RCC 7860 (cell line): ENCODE measurements at places on chromosomes 6 and 20.

GRCh38 chr6:17389274-17389847 is 4.0 kb upstream of the CAP2 start:
- no peak for DNase-seq

DNA sequence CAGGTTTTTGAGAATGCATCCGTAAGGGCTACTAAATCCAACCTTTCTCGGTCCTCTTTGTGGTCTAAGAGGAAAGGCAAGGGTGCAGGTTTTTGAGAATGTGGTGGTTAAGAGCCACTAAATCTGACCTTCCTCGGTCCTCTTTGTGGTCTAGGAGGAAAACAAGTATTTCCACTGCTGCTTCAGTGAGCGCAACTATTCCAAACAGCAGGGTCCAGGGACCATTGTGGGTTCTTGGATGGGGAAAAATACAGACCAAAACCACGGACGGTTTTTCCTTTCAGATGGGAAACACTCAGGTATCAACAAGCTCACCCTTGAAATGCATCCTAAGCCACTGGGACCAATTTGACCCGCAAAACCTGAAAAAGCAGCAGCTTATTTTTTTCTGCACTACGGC is 21.9 kb downstream of the BTBD9 start:
- DNase-seq: no peak

GRCh38 chr6:145891565-145891964 is 72.6 kb downstream of the SHPRH start:
- no peak for DNase-seq

GRCh38 chr6:116877743-116878142 is 701 bp downstream of the RFX6 start:
- DNase-seq: no peak

GRCh38 chr6:29737707-29738630 is 14.7 kb downstream of the HLA-F start:
- DNase-seq: peak; percentile 50

DNA sequence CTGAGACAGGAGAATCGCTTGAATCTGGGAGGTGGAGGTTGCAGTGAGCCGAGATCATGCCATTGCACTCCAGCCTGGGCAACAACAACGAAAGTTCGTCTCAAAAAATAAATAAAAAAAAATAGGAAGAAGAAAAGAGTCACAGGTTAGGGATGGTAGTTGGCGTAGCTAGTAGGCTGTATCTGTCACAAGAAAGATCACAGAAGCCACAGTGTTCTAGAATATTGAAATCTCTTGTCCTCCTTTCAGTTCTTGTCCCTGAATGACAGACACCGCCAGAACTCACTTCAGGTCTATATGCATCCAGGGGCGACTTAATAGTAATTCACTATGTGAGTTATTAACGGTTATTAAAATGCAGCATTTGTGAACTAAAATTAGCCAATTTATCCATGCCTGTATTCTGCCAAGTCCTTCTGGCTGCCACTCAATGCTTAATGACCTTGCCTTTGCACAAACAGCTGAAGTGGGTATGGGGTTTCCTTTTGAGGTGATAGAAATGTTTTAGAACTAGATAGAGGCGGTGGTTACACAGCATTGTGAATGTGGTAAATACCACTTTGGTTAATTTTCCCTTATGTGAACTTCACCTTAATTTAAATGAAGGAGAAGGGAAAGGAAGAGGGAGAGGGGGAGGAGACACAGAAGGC is 41.3 kb upstream of the ZMYND8 start:
- no peak for DNase-seq

DNA sequence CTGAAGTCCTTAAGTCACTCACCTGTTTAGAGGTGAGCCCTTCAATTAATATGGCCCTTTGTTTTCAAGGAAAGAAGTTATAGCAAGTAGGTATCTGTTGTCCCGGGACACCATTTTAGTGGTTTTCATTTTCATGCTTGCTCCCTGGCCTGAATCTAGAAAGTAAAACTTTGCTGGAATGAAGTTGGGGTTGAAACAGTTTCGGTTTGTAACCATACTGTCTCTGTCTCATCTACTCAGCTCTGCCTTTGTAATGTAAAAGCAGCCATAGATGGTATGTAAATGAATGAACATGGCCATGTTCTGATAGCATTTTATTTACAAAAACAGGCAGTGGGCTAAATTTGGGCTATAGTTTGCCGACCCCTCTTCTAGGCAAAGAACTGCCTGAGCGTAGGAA is 64.9 kb upstream of the GNRH2 start:
- no peak for DNase-seq

DNA sequence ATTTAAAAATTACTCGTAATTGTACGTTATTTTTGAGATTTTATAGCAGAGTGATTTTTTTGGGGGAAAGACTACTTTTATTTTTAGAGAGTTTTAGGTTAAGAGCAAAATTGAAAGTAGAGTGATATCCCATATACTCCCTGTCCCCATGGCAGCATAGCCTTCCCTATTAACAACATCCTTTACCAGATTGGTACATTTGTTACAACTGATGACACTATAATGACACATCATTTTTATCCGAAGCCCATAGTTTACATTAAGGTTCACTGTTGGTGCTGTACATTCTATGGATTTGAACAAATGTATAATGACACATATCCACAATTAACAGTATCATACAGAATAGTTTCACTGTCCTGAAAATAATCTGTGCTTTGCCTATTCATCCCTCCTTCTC is 1126.4 kb upstream of the CITED2 start:
- no peak for DNase-seq

GRCh38 chr6:118869350-118869749 is 24.6 kb upstream of the ASF1A start:
- no peak for DNase-seq

DNA sequence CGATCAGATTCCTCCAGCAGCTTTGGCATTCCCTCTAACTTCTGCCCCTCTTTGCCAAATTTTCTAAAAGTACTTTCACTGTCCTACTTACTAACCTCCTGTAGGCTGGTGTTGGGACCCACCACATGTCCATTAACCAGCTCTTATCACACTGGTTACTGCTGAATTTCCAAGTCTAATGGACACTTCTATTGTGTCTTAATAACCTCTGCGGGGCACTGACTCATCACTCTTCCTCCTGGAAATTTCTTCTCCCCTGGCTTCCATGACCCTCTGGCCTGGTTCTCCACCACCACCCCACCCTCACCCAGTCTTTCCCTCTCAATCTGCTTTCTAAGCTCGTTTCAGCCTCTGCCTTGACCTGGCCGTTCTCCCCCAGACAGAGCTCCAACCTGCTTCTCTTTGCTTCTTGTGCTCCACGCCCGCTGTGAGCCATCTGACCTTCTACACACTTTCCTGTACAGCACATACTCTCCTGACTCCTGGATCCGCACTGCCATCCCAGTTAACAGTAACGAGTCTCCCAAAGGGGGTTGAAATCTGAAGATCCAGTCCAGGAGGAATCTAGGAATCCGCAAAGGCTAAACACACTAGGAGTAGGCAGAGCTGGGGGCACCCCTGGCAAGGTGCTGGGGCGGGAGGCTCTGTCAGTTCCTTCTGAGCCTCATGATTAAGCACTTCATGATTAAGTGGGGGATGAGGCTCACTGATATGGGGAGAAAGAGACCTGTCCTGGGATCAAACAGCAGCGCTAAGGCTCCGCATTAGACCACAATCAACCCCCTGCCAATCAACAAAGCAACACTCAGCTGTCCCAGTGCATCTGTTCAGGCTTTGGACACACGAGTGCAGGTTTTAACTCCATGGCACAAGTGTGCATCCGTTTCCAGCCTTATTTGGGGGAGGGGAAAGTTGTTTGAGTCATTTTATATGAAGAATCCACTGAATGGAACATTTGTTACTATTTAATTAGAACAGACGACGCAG is 146.3 kb downstream of the LY86 start:
- DNase-seq: no peak

- DNase-seq: no peak
Observed at GRCh38 chr6:161951126-161951525, 677.3 kb upstream of the AGPAT4 start.

- DNase-seq: no peak
Observed at GRCh38 chr6:119243657-119244056, 105.9 kb downstream of the MAN1A1 start.

GRCh38 chr20:58542411-58543095 is 27.4 kb upstream of the APCDD1L start:
- peak; percentile 94 for DNase-seq

GRCh38 chr6:149468179-149468578 is 16.6 kb downstream of the ZC3H12D start:
- no peak for DNase-seq

DNA sequence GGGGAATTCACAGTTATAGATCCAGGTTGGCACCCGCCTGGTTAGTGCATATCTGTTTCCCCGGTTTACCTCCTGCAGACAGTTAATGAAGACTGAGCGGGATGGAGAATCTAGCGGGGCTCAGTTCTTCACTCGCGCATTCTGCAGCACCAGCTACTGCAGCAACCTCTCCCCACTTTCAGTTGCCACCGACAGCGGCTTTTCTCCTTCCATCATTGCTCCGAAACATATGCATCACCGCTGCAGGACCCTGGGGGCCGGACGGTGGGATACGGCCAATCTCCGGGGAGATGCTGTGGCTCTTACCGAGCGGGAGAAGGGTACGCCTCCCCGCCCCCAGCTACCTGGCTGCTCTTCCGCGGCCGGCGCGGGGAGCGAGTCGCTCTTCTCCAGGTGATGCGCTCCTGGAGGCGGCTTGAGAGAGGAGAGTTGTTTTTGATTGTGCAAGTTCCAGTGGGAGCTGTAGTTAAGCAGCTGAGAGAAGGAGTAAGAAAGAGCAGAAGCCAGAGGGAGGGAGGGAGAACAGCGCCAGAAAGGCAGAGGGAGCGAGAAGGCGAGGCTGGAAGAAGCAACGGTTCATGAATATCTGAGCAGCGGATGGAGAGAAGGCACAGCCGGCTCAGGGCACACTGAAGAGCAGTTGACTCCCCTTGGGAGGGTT is at the start of gene SGK1:
Gene SGK1, minus strand, starts transcription at position 642 of the 661 bp plus-strand sequence. CDS start 652 bp downstream, outside the sequence.
- DNase-seq: no peak

GRCh38 chr20:49699200-49699992 is 14.3 kb downstream of the B4GALT5 start:
- DNase-seq: peak; percentile 85

- DNase-seq: no peak
Observed at GRCh38 chr6:32156891-32157290, 3.0 kb downstream of the PPT2 start.

- no peak for DNase-seq
Observed at GRCh38 chr6:145836772-145837171, 22.2 kb upstream of the FBXO30 start.

- DNase-seq: no peak
Observed at GRCh38 chr20:46401478-46401860, 4.9 kb downstream of the ELMO2 start.

GRCh38 chr6:34696189-34696738 is 303 bp downstream of the ILRUN start:
- no peak for DNase-seq

GRCh38 chr20:1907586-1907985 is 12.4 kb downstream of the SIRPA start:
- DNase-seq: peak; percentile 84

- no peak for DNase-seq
Observed at GRCh38 chr6:168515376-168515775, 74.4 kb downstream of the SMOC2 start.

- no peak for DNase-seq
Observed at GRCh38 chr6:127618729-127619128, 41.8 kb downstream of the C6orf58 start.

DNA sequence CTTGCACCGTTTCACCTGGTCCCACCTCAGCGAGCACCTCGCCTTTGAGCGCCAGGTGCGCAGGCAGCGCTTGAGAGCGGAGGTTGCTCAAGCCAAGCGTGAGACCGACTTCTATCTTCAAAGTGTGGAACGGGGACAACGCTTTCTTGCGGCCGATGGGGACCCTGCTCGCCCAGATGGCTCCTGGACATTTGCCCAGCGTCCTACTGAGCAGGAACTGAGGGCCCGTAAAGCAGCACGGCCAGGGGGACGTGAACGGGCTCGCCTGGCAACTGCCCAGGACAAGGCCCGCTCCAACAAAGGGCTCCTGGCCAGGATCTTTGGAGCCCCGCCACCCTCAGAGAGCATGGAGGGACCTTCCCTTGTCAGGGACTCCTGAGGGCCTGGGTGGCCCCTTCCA is 1.5 kb downstream of the ABT1 start:
- DNase-seq: no peak

DNA sequence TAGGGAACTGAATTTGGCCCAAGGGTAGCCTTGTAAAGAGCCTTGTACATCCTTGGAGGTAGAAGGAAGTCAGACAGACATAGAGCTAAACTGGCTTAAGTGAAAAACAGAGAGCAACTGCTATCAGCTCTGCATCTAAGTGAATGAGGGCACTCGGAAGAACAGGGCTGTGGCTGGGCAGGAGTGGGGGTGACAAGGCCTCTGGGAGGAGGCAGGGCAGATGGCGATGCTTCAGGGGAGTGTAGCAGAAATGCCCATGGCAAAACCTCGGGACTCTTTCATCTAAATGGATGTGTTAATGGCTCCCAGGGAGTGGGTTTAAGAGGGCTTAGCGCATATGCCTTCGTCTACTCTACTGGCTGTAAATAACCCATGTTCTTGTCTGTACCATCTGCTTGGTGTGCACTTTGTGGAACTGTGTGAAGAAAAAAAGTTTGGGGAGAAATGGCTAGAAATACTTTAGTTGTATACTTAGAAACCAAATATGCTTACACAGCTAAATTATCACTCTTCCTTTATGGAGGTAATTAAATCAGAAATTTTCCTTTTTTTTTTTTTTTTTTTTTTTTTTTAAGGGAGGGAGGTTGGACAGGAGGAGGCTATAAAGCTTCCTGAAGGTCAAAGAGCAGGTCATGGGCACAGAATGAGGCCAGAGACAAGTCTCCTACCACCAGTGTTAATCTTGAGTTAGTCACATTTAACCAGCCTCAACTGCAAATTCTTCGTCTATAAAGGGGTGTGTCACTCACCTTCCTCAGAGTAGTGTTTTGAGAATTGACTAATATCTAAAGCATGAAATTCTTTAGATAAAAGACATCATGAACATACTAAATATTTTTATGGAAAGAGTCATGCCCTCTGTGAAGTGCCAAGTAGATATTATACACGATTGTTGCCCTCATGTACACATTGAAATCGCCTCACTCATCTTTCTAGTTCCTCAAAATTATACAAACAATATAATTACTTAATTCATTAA is 60.9 kb downstream of the FYN start:
- peak; percentile 74 for DNase-seq

- no peak for DNase-seq
Observed at GRCh38 chr6:159061805-159062563, 17.2 kb upstream of the TAGAP start.

- no peak for DNase-seq
Observed at GRCh38 chr20:3777716-3778629, 3.3 kb downstream of the SPEF1 start.
